ENCODE measurements at places on chromosomes 13 and 19. TPM values are rescaled to one million over a fixed set of nuclear protein-coding genes. Genes with fewer than 3 reads are reported as not detected.

COL5A3 gene
- 18.3 TPM for polyA plus RNA-seq

ZNF665 gene
- polyA plus RNA-seq: 10.0 TPM

LGALS7 gene
- 1.4 TPM for polyA plus RNA-seq

AMER2 gene
- polyA plus RNA-seq: 0.01 TPM

HIF3A gene
- 186 TPM for polyA plus RNA-seq

PROZ gene
- not detected for polyA plus RNA-seq

IGLON5 gene
- polyA plus RNA-seq: 0.25 TPM
